HT1080 (cell line): ENCODE measurements at places on chromosomes 2 and 18. TPM values are rescaled to one million over a fixed set of nuclear protein-coding genes. Genes with fewer than 3 reads are reported as not detected.

The MRPS9 gene
- 36.7 and 43.9 TPM in 2 replicates for total RNA-seq

The SKOR2 gene
- not detected in 2 replicates for total RNA-seq

The UGT1A8 gene
- total RNA-seq, result not detected in 2 replicates

The ILKAP gene
- total RNA-seq, result 19.1 and 44.3 TPM in 2 replicates

The HPCAL1 gene
- total RNA-seq, result 158 and 201 TPM in 2 replicates

The SP110 gene
- 12.4 and 15.1 TPM in 2 replicates for total RNA-seq

The ACVR1C gene
- 0.05 and 0.10 TPM in 2 replicates for total RNA-seq

The CTAGE1 gene
- total RNA-seq, result not detected in 2 replicates

The KCNIP3 gene
- 0.71 and 1.6 TPM in 2 replicates for total RNA-seq

The MC4R gene
- total RNA-seq, result not detected in 2 replicates

The STARD6 gene
- total RNA-seq, result not detected in 2 replicates

The OTX1 gene
- total RNA-seq, result 0.06 TPM in 1 of 2 replicates, not detected in the other

The SLC9A4 gene
- total RNA-seq, result not detected in 2 replicates

The HOXD1 gene
- total RNA-seq, result not detected in 2 replicates

The B3GNT7 gene
- 0.14 TPM in 1 of 2 replicates, not detected in the other for total RNA-seq

The CDK15 gene
- 0.72 TPM in 1 of 2 replicates, not detected in the other for total RNA-seq

The ECEL1 gene
- not detected in 2 replicates for total RNA-seq

The TMEM178A gene
- not detected in 2 replicates for total RNA-seq

The EIF2AK2 gene
- total RNA-seq, result 24.5 TPM in 2 replicates
